ENCODE measurements at places on chromosomes 2 and 18.
A peak's percentile ranks its signal among the peaks of the same experiment; 100 is the strongest.

GRCh38 chr2:229230911-229231310, 40.2 kb downstream of the PID1 start:
- DNase-seq, result no peak

- no peak for DNase-seq
These were observed 70.6 kb downstream of the GDF7 start for GRCh38 chr2:20737505-20737904.

DNA sequence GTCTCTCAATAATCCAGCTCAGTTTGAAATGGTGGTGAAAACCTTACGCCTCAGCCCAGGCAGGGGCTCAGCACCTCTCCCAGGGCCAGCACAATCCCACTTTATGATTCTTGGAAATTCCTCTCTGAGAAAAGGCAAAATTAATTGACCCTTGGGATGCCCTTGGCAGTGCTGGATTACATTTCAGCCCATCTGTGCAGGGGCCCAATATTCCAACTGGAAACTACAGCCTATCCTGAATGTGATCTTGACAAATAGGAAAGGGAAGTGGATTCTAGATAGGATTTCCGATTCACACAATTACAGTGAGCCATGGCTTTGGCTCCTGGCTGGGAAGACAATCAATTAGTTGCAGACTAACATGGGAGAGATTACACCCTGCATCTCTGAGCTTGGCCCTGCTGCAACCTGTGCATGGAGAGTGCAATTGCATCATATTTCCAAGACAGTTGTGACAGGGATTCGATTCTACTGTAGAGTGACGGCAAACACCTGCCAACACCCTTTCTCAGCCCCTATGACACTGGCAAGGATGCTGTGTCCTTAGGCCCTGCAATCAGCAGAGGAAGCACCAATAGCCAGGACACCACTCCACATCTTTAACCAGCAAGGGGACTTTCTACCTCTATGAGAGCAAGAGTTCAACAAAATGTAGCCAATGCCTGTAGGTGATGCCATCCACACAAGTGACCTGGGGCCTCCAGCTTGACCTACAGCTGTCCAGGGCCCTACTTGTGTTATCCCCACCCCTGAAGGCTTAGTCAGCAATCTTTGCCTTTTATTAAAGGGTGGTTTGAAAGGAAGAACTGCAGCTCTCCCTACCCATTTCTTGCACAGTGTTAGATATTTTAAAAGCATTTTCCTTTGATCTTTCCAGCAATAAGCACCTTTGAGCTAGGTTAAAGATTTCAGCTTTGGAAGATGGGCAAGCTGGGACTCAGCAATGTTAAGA, 187.2 kb upstream of the HS6ST1 start:
- DNase-seq, result no peak

DNA sequence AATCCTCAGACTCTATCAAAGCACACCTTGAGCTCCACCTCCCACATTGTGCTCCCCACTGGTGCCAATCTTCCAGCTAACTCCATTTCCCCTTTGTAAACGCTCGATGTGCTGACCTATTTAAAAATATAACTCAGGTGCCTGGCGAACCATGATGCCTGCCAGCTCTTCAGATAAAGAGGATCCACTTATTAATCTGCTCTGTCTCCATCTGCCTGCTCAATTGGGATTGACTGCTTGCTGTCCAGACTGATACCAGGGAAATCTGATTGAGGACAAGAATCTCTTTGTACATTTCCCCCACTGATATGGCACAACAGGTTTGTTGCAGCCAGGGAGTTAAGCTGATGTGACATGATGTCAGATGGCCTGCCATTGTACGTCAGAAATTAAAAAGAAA, 2036.5 kb upstream of the CELF4 start:
- DNase-seq, result no peak

- no peak for DNase-seq
These were observed 1084.7 kb upstream of the NXPH2 start for GRCh38 chr2:139864821-139865302.

GRCh38 chr2:102943251-102943650, 181.4 kb downstream of the TMEM182 start:
- DNase-seq, result no peak

DNA sequence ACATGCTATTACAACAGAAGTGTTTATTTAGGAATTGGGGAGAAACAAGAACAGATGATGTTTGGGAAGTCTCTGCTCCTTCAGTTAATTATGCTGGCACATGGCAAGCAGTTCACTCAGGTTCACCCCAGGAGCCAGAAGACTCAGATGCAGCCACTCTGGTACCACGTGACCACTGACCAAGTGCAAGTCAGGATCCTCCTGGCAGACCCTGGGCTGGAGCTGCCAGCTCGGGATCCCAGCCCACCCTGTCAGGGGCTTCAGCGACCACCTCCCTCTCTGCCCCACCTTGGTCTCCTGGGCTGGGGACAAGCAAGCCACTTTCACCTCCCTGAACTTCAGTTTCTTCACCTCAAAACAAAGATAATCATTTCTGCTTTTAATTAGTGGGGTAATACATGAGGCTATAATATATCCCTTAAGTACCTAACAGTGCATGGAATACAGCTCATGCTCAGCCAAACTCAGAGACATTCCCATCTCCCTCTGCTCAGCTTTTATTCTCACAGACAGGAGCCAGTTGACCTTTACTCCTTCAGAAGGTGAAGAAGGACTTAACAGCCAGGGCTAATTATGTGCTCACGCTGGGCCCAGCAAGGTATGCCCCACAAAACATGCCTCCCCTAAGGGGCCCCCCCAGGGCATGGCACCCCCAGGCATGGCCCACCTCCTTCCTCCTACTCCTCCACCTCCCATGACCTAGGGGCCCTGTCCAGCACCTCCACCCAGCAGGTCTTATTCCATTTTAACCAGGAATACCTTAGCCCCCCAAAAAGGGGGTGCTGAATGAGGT, 11.8 kb downstream of the CRACDL start:
- no peak for DNase-seq

GRCh38 chr2:240453461-240454105, 18.1 kb downstream of the GPC1 start:
- no peak for DNase-seq

GRCh38 chr2:175890636-175891242, 111.3 kb downstream of the LNPK start:
- no peak for DNase-seq

GRCh38 chr2:101359410-101359954, 27.8 kb downstream of the CREG2 start:
- no peak for DNase-seq

- no peak for DNase-seq
These were observed 10.3 kb downstream of the ALPI start for GRCh38 chr2:232466221-232466620.

GRCh38 chr2:200463452-200463851, 46.4 kb downstream of the KCTD18 start:
- no peak for DNase-seq

DNA sequence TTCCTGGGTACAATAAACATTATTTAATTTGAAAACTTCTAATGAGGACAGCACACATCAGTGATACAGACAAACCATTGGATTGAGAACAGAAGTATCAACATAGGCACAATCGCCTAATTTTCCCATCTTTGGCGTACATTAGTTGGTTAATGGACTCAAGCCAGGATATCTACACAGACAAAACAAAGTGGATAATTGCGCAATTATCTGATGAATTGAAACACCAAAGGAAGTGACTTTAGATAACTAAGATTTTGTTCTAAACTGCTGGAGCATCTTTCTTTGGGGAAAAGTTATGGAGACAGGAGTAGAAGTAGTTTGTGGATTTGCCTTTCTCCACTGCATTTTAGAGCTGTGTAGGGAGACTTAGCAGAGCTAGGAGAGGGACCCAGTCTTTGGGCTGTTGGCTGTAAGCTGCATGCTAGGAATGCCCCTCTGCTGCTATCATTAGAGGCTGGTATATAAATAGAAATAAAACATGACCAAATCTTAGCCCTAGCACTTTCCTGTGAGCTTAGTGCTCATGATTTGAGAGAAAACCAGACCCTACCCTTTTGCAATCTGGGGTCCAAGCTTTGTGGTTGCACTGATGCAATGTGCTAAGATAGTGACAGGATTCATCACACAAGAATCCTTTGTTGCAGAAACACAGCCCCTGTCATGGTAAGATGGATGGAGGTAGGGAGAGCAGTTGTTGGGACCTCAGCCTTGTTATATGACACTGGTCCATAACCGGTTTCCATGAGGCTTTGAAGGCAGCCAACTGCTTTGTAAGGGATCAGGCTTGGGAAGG, 264.5 kb upstream of the PIK3C3 start:
- no peak for DNase-seq

- DNase-seq, result no peak
These were observed 143.2 kb downstream of the RHBDD1 start for GRCh38 chr2:226979004-226979403.

GRCh38 chr2:157929871-157930667, 53.9 kb upstream of the ACVR1 start:
- DNase-seq, result no peak

- no peak for DNase-seq
These were observed 118.4 kb downstream of the INO80D start for GRCh38 chr2:205967391-205968075.

GRCh38 chr2:191999101-191999841, 152.4 kb upstream of the CAVIN2 start:
- DNase-seq, result no peak

GRCh38 chr2:102834523-102835273, 72.9 kb downstream of the TMEM182 start:
- no peak for DNase-seq

DNA sequence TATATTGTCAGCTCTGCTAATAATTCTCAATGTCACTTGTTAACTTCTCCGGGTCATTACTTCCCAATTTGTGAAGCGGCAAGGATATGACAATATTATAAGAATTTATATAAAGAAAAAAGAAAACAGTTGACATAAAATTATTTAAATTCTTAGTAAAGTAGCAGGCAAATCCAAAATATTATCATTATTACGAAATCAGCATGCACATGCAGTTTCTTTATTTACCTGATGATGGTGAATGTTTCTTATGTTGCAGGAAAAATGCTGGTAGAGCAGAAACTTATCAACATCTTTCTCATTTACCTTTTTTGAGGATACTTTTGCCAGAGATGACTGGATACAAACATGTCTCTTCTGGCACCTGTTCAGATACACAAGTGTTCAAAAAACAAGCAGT, 38.1 kb downstream of the SRBD1 start:
- DNase-seq, result no peak

DNA sequence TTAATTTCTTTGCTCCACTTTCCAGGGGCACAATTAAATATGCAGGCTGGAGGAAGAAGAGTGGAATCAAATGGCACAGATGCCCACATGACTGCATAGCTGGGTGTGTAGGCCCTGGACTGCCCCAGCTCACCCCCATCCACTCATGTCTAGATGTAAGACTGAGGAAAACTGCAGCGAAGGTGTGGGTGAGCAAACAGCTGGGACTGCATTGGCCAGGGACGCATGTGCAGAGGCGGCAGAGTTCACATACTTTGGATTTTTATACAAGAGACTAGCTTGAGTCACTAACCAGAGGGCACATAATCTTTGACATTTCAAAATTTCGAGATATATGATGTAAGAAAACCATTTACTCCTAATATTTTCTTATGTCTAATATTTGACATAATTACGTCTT, 60.1 kb downstream of the SPIRE1 start:
- DNase-seq, result peak; percentile 39

DNA sequence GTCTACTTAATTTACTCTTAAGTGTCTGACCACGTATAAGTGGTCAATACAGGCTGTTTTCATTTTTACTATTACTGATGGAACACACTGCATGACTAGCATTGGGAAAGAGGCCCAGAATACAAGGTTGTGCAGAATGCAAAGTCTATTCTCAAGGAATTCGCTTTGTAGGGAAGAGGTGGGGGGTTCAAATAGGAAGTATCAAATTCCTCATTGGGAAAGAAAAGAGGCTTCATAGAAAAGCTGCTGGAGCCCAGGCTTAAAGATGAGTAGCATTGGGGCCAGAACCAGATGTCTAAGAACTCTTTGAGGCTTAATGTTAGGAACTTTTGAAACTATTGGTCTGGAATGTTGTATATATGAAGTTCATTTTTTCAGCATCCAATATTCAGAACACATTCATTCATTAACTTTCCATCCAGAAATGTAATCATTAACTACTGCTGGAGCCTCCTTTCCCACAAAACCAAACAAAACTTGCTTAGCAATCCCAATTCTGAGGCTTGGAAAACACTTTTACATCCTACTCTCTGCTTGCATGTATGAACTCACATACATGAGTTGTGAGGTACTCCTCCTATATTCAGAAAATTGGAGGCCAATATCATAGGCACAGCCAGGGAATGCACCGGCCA, 994 bp upstream of the LRATD1 start:
- peak; percentile 17 for DNase-seq

GRCh38 chr2:233350708-233351107, 3.6 kb upstream of the DGKD start:
- peak; percentile 90 for DNase-seq
